ENCODE measurements at places on chromosomes 13 and 19. TPM values are rescaled to one million over a fixed set of nuclear protein-coding genes. Genes with fewer than 3 reads are reported as not detected.

POGLUT2 gene
- total RNA-seq = 6.1 TPM

ARL11 gene
- under 0.01 TPM for total RNA-seq

- peak; percentile 84 for DNase-seq
These were observed 632 bp upstream of the MTIF3 start for GRCh38 chr13:27450921-27451471.

DNA sequence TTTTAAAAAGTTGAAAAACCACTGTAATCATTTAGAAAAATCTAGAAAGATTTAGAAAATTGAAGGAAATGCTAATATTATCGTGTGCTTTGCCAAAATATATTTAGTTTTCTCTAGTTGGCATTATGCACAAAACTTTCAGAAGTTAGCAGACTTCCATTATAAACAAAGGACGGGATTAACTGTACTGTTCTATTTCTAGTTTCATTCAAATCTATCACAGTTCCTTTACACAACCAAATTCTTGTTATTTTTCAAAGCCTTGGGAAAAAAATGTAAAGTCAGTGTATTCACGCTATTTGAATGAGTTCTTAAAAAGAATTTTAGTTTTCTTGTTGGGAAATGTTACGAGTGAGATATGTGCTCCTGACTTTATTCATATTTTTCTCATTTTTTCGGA lies 277.8 kb downstream of the LMO7 start:
- no peak for DNase-seq

Measured in bronchial epithelial cell (primary cell).